Activated T-cell treated with anti-CD3 and anti-CD28 coated beads, Interleukin-2, amount 50 U/mL, for 72 hours (primary cell): ENCODE measurements at places on chromosomes 7 and 10. TPM values are rescaled to one million over a fixed set of nuclear protein-coding genes. Genes with fewer than 3 reads are reported as not detected.

LZTS2 gene
- total RNA-seq: 14.1 TPM

PKD2L1 gene
- 0.30 TPM for total RNA-seq

LRRTM3 gene
- total RNA-seq: not detected

FAM25A gene
- not detected for total RNA-seq

CNTNAP2 gene
- total RNA-seq: not detected

MUC3A gene
- total RNA-seq: not detected

- no peak for DNase-seq
Measured at GRCh38 chr7:40151504-40151903, 16.7 kb downstream of the SUGCT start.

GRCh38 chr7:128916643-128916915 is 6.1 kb upstream of the KCP start:
- no peak for DNase-seq

DNA sequence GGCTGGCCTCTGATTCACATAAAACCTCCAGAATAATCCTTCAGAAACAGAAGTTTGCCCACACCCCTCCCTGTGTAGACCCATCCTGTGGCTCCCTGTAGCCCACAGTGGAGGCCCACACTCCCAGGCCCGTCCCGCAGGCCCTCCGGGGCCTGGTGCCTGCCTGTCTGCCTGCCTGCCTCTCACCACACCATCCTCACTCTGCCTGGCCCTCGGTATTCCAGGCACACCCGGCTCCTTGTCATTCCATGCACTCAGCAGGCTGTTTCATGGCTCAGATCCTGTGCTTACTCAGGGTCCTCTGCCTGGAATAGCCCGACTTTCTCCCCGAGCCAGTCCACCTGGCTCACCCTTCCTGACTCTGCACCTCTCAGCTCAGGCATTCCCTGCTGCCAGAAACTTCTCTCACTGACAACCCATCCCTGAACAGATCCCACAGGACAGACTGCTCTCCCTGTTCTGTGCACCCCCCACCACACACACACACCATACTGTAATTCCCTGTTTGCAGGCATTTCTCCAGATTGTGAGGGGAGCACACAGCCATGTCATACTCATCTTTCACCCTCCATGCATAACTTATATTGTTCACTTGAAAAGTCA is 498.0 kb upstream of the ZMIZ1 start:
- DNase-seq: no peak

DNA sequence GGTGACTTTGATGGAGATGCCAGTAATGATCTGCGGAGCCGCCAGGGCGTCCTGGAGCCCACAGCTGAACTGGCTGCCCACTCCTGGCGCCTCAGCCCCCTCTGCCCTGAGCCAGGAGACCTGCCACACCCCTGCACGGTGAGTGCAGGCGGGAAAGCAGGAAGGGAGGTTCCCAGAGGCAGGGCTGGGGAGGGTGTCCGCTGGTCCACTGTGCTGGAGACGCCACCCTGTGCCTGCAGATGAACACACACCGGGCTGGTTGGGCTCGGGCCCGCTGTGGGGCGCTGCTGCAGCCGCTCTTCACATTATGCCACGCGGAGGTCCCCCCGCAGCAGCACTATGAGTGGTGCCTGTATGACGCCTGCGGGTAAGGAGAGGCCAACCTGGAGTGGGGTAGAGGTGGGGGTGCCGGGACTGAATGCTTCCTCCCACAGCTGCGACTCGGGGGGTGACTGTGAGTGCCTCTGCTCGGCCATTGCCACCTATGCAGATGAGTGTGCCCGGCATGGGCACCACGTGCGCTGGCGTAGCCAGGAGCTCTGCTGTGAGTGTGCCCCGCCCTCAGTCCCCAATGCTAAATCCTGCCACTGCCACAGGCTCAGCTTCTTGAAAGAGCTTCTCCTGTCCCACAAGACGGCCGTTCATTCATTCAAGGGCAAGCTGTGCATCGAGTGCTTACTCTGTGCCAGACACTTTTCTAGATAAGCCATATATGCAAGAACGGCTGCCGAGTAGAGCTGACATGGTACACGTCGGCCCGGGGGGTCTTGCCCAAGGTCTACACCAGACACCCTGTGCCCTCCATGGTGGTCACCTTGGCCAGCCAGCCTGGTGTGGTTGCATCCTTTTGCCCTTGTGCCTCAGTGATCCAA is 14.3 kb upstream of the ZNF467 start:
- DNase-seq: peak; percentile 33

GRCh38 chr10:43074827-43075611 is 1.9 kb upstream of the RET start:
- DNase-seq: no peak

DNA sequence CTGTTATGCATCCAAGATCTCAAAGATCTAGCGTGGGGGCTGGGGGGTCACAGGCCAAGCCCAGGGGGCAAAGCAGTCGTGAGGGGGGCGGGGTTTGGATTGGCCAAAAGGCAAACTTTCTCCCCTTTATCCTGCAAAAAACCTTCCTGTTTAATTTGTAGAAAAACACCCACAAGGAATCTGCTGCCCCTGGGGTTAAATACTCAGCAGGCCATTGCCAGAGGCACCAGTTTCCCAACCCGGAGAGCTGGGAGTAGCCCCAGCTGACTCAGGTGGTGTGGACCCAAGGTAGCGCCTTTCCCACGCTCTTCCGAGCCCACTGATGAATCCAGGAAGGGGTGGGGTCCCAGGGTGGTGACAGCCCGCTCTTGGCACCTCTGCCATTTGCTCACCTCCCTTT is 21.4 kb downstream of the KCP start:
- DNase-seq: no peak

GRCh38 chr10:128230401-128230800 is 104.2 kb upstream of the MKI67 start:
- DNase-seq: no peak

DNA sequence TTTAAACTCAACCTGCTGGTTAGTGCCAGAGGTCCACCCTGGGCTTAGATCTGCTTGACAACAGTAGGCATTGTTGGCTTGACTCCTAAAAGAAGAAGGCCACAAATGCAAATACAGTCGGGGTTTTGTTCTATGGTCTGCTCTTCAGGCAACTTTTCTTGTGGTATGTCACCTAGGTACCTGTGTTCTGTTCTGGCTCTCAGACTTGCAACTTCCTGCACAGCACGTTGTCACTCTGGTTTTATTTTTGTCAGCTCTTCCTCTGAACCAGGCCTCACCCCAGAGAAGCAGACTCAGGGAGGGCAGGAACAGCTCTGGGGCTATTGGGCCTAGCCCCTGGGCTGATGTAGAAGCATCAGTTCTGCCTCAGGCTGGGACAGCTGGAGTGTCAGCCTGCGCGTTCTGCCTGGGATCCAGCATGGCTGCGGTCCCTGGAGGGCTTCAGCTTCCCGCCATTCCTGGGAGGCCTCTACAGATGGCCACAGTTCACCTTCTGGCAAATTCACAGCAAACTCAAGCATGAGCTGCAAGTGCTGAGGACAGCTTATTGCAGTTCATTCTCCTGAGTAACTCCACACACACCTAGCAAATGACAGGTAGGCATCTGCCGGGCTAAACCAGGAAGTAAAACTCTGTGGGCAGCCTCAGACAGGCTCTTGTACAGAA is 11.0 kb upstream of the PDCD4 start:
- peak; percentile 59 for DNase-seq

DNA sequence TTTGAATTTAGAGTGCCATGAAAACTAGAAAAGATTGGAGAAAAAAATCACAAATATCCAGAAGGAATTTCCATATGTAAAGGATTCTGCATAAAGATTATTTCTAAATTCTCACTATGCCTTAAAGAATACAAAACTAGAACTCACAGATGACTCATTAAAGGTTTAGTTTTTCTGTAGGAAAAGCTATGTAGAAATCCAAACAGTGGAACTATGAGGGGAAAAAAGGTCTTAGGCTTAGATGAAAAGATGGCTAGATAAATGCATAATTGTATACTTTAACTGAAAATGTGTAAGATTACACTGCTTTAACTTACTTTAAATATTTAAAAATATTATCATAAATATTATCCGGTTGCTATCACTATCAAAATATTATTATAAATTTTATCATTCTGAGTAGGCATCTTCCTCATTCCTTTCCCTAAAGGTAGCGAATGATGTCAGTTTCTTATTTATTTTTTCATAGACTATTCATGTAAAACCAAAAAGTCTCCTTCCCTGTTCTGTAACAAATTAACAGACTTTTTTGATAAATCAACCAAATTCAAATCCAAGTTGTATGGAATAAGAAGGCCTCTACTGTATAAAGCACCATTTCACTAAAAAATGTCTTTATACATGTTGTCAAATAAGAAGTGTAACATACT is 69.1 kb upstream of the COMTD1 start:
- no peak for DNase-seq

- peak; percentile 28 for DNase-seq
Measured at GRCh38 chr10:12186323-12186722, 9.4 kb downstream of the NUDT5 start.

GRCh38 chr7:92010215-92010614 is 69.6 kb downstream of the AKAP9 start:
- DNase-seq: no peak

DNA sequence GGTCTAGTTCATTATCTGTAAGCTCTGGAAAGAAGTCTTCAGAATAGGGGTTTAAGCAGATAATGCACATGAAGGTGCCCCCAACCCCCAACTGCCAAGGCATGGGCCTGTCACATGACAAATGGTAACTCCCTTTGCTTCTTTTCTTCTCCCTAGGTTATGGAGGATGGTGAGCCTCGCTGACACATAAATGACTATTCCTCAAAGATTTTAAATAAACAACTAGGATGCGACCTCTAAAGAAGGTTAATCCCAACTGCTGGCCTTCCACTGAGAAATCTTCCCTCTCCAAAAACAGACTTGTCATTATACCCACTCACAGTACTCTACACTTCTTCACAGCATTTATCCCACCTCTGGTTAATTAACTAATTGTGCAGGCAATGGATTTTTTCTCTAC is 75.7 kb upstream of the FAM133B start:
- DNase-seq: no peak

DNA sequence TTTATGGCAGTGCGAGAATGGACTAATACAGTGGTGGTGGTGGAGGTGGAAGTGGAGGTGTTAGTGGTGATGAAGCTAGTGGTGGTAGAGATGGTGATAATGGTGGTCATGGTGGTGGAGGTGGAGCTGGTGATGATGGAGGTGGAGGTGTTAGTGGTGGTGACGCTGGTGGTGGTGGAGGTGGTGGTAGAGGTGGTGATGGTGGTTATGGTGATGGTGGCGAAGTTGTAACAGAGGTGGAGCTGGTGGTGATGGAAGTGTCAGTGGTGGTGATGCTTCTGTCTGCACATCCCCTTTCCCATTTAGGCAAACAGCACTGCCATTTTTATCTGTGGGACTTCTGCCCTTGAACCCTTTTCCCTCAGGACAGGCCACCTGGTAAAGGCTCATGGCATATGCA is 7.4 kb upstream of the PTPRN2 start:
- no peak for DNase-seq

DNA sequence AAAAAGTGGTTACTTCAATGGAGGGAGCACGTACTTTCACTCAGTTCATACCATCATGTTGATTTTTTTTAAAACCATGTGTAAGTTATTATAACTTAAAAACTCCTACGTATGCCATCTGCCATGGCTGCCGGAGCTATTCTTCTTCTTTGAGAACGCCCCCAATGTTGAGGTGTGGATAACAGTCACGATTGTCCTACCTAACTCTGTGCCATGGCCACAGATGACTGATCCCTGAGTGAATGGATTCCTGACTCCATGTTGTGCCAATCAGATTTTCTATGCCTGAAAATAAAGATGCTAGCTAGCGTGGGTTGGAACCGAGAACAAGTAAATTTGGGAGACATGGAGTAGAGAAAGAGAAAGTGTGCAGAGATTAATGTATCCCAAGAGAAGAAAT is 5.3 kb downstream of the MCMBP start:
- DNase-seq: no peak
